ENCODE measurements at places on chromosomes 2 and 18.
A peak's percentile ranks its signal among the peaks of the same experiment; 100 is the strongest.

GRCh38 chr2:19579461-19579860 lies 221.0 kb upstream of the OSR1 start:
- DNase-seq = no peak

- DNase-seq = peak; percentile 86
Measured at GRCh38 chr2:219277703-219278654, 1.2 kb upstream of the DNAJB2 start.

DNA sequence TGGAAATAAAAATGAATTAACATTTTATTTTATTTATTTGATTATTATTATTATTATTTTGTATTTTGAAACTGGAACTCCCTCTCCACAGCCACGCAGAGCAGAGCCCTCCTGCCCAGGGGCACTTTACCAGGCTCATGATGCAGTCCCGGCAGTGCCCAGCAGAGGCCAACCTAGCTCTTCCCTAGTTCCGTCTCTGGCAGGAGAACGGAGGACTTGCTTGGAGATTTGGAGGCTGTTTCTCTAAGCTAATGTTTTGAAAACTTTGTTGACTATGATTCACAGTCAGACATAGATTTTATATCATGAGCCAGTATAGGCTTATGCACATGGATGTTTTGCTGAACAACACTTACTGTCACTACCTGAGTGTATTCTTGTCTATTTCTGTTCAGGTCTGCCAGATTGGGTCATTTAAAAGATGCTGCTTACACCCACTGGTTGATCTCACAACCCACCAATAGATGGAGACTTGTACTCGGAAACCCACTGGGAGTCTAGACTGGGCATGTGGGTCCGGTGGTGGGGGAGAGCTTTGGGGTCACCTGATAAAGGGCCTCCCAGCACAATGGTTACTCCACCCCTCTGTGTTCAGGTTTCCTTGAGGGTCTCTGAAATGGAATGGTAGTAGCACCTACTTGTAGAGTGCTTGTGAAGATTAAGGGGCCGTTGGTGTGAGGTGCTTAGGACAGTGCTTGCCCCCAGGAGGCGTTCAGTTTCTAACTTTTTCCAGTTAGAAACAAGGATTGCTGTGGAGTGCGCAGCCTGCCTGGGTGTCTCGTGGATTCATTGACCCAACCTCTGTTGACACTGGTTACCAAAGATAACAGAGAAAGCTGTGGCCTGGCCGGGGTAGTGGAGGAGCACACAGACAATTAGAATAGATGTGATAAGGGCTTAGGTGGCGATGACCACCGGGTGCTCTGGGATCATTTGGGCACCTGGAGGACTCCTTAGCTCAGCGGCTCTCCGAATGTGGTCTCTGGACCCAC lies 177.3 kb downstream of the HAUS1 start:
- DNase-seq = peak; percentile 68

- DNase-seq = no peak
Measured at GRCh38 chr2:54386585-54386984, 69.5 kb upstream of the SPTBN1 start.

DNA sequence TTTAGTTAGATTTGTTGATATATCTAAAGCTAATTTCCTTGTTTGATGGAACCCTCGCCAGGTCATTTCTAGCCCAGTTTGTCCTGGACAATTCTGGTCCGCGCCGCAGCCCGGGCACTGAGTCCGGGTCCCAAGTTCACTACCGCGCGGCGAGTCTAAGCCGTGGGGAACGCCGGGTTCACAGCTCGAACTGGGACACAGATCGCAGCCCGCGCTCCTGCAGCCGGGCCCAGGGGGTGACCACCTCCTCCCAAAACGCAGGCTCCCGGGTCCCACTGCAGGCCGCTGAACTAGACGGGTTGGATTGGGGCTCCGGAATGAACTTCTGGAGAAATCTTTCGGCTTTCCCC lies 681 bp downstream of the ACADL start:
- no peak for DNase-seq
